ENCODE measurements at places on chromosomes 6 and 20. TPM values are rescaled to one million over a fixed set of nuclear protein-coding genes. Genes with fewer than 3 reads are reported as not detected.
A peak's percentile ranks its signal among the peaks of the same experiment; 100 is the strongest.

Gene MAP3K7
- total RNA-seq: 31.8 TPM

Gene ENPP1
- 0.58 TPM for total RNA-seq

Gene ARMH2
- 0.30 TPM for total RNA-seq

Gene SLC13A3
- total RNA-seq: not detected

Gene GRM4
- total RNA-seq: not detected

Gene EYS
- total RNA-seq: not detected

Gene SLC52A3
- total RNA-seq: not detected

Gene SLC22A3
- total RNA-seq: not detected

Gene PHACTR2
- total RNA-seq: 53.8 TPM

Gene CD40
- 2.7 TPM for total RNA-seq

Gene DLK2
- total RNA-seq: 1.6 TPM

Gene MYCT1
- total RNA-seq: not detected

Gene ANKRD66
- not detected for total RNA-seq

Gene FOXS1
- not detected for total RNA-seq

DNA sequence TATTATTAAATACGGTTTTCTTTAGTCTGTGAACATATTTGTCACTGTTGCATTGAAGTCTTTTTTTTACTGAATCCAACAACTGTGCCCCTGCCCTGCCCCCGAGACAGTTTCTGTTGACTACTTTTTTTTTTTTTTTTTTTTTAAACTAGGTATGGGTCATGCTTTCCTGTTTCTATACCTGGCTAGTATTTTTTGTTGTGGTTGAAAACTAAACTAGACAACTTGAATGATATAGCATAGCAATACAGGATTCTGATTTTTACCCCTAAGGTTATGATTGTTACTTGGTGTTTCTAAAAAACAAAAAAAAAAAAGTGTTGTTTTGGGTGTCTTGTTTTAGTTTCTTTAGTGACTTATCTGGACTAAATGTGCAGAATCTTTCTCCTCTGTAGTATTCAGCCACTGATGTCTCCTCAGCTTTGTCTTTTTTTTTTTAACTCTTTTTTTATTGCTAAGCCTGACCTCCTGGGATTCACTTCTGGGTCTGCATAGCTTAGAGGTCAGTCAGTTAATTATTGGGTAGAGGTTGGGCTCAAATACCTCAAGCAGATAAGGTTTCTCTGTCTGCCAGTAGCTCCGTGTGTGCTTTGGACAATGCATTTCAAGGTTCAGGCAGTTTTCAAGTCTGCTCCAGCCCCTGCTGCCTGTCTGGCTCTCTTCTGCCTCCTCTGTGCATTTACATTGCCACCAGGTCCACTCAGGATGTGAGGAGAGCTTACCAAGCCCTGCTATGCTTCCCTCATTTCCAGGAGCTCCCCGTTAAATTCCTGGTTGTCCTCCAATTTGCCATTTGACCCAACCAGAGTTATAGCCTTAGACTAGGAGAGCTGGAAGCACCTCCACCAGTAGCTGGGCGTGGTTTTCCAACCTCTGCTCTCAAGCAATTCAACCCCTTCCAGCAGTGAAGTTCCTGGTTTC is 91.4 kb downstream of the SYNDIG1 start:
- no peak overlapping the region for H3K4me3 ChIP-seq
- no peaks in the 10 kb centered on the region for H3K4me1 ChIP-seq
- H3K27ac ChIP-seq: no peak overlapping the region
- no peaks in the 10 kb centered on the region for H3K27me3 ChIP-seq
- no peak for DNase-seq
- H3K36me3 ChIP-seq: no peaks in the 10 kb centered on the region

DNA sequence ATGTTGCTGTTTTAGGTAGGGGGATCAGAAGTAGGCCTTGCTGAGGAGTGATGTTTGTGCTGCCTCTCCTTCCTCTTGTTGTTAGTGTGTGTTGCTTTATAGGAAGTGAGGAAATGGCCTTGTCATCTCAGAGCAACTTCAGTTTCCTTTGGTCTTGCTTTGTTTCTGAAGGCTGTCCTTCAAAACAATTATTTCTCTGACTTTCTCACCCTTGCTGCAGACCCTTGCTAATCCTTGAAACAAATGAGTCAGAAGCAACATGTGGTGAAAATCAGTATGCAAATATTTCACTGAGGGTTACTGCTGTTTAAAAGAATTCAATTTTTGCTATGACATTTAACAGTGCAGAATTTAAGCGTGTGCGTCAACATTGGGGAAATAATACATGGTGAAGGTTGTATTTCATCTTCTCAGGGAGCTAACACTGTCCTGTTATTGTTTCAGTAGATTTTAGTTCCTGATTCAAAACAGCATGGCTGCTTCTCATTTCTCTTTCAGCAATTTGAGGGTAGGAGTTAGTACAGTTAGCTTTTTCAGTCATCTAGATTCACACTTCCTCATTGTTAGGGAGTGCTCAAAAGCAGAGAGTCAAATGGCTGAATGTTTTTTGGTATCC is 13.8 kb downstream of the RNF144B start:
- peak overlapping the region; percentile 9 for H3K27ac ChIP-seq
- no peaks in the 10 kb centered on the region for H3K36me3 ChIP-seq

DNA sequence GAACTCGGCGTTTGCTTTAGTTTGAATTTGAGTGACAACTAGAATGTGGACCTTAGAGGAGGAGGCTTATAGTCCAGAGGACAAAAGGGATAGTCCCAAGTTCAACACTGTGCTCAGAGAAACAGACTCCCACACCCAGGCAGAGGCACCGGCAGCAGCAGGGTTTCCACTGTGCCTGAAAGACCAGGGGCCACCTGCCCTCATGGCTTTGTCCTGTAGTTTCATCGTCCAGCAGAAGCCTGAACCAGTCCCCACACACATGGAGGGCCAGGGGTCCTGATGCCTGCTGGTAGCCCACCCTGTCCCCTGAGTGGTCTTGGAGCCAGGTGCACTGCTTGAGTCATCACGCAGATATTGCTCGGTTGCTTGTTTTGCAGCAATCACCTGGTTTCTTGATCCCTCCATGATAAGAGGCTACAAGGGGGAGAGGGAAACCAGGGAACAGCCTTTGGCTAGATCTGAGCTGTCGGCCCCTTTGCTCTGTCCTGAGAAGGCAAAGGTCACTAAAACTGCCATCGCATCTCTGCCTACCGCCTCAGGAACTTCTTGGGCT is 7.2 kb upstream of the ACSS1 start:
- H3K27ac ChIP-seq: no peak overlapping the region
- peaks cover 7% of the 10 kb centered on the region for H3K4me1 ChIP-seq
- no peak overlapping the region for H3K4me3 ChIP-seq
- peaks cover 52% of the 10 kb centered on the region for H3K27me3 ChIP-seq

DNA sequence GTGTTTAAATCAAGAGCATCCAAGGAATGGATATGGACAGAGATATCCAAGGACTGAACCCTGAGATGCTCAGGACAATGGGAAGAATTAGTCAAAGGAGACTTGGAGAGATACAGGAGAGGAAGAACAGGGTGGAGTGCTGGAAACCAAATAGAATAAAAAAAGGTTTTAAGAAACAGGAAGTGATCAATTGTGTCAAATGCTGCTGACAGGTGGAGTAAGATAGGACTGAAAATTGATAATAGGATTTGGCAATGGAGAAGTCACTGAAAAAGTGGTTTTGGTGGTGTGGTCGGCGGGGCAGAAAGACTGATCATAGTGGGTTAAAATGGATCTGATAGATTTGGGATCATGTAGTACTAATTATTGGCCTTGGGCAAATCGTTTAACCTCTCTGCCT is 37.9 kb upstream of the PNRC1 start:
- peaks cover 3% of the 10 kb centered on the region for H3K36me3 ChIP-seq
- H3K27ac ChIP-seq: no peak overlapping the region
- no peak overlapping the region for H3K4me3 ChIP-seq

GRCh38 chr20:36167902-36168503 is 13.5 kb downstream of the EPB41L1 start:
- no peaks in the 10 kb centered on the region for H3K36me3 ChIP-seq
- no peak overlapping the region for H3K4me3 ChIP-seq
- H3K27ac ChIP-seq: no peak overlapping the region
- peaks cover 5% of the 10 kb centered on the region for H3K27me3 ChIP-seq

DNA sequence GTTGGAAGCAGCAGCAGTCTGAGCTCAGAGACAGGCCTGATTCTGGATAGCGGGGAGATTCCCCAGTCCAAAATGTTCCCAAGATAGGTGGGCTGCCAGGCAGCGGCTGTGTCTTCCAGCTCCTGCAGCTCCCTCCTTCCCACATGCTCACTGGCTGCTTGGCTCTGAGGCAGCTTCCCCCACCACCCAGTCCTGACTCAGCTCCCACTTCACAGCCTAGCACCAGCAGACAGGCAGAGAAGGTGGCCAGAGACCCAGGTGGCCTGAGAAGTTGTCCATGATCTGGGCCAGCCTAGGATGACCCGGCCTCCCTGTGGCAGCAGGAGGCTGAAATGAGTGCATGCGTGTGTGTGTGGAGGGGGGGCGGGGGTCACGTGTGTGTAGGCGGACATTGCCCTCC is 94.9 kb downstream of the MDGA1 start:
- no peak overlapping the region for H3K27ac ChIP-seq
- H3K27me3 ChIP-seq: peaks cover 21% of the 10 kb centered on the region
- H3K36me3 ChIP-seq: no peaks in the 10 kb centered on the region
- DNase-seq: no peak
- H3K4me3 ChIP-seq: no peak overlapping the region
- H3K4me1 ChIP-seq: no peaks in the 10 kb centered on the region

DNA sequence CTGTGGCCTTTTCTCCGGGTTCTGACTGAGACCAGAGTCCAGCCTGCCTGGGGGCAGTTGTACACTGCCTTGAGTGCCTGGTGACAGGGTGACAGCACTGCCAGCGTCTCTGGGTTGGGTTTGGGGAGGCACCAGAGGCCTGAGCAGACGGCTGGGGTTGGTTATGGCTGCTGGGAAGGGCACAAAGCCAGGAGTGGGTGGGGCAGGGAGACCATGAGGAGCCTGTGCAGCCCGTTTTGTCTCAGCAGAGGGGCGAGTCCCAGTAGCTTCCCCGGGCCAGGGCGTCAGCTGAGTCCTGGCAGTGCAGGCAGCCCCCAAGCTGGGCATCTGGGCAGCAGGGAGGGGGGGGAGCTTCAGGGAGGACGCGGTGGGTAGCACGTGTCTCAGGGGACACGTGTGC is 15.3 kb upstream of the SULF2 start:
- H3K36me3 ChIP-seq: no peaks in the 10 kb centered on the region
- H3K4me3 ChIP-seq: no peak overlapping the region
- H3K4me1 ChIP-seq: no peaks in the 10 kb centered on the region

DNA sequence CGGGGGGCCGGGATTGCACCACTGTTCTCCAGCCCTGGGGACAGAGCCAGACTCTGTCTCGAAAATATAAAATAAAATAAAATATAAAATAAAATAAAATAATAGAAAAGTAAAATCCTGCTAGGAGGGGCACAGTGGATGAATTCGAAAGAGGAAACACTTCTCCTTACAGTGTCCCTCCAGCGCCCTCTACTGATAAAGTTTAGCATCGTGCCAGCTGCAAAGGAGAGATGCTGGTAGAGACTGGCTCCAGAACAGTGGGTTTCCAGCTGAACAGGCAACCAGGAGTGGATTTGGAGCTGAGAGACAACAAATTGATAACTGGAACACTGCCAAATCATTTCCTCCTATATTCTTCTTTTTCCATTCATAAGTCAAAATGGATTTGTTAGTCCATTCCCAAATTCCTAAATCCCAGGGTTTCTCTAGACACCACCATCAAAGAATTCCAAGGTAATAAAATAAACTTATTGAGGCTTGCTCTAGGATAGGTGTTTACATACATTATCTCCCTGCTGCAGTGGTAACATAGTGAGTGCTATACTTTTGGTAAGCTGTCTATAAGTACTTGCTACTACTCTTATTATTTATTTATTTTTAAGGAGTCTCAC is 31.7 kb upstream of the TBPL1 start:
- H3K27ac ChIP-seq: no peak overlapping the region
- H3K27me3 ChIP-seq: peaks cover 22% of the 10 kb centered on the region
- H3K4me3 ChIP-seq: no peak overlapping the region
- DNase-seq: peak; percentile 92
- no peaks in the 10 kb centered on the region for H3K36me3 ChIP-seq
- peaks cover 3% of the 10 kb centered on the region for H3K4me1 ChIP-seq

- no peak overlapping the region for H3K27ac ChIP-seq
- no peaks in the 10 kb centered on the region for H3K36me3 ChIP-seq
- no peak overlapping the region for H3K4me3 ChIP-seq
- no peaks in the 10 kb centered on the region for H3K27me3 ChIP-seq
These were observed 177.6 kb downstream of the THBS2 start for GRCh38 chr6:169075915-169076654.

- no peak overlapping the region for H3K27ac ChIP-seq
- H3K4me3 ChIP-seq: no peak overlapping the region
- H3K36me3 ChIP-seq: no peaks in the 10 kb centered on the region
- DNase-seq: no peak
- H3K4me1 ChIP-seq: peaks cover 32% of the 10 kb centered on the region
These were observed 141.7 kb downstream of the CD164 start for GRCh38 chr6:109240370-109241084.

DNA sequence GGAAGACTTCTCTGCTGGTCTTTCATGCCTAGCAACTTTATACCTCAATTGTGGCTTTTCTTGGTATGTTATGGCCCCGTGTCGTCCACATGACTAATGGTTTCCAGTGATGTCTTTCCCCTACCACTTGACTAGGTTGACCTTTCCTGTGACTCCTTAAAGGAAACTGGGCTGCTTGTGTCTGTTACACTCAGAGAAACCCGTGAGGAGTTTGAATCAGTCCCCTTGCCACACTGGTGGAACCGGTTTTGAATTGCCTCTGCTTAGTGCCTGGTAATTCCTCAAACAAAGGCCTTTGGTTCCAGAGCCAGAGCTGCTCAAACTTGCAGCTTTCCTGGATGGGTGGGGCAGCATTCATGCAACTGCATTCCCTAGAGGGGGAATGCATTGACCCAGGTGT is 21.9 kb downstream of the ECT2L start:
- H3K4me3 ChIP-seq: peak overlapping the region; percentile 45
- H3K36me3 ChIP-seq: no peaks in the 10 kb centered on the region
- H3K27me3 ChIP-seq: peaks cover 2% of the 10 kb centered on the region
- H3K27ac ChIP-seq: peak overlapping the region; percentile 79
- peaks cover 29% of the 10 kb centered on the region for H3K4me1 ChIP-seq

- DNase-seq: no peak
- no peaks in the 10 kb centered on the region for H3K36me3 ChIP-seq
- no peak overlapping the region for H3K27ac ChIP-seq
- peaks cover 37% of the 10 kb centered on the region for H3K4me1 ChIP-seq
- no peak overlapping the region for H3K4me3 ChIP-seq
These were observed 86.7 kb downstream of the GMDS start for GRCh38 chr6:2158596-2159271.

GRCh38 chr6:12548526-12548925 is 168.0 kb upstream of the PHACTR1 start:
- no peaks in the 10 kb centered on the region for H3K27me3 ChIP-seq
- H3K4me1 ChIP-seq: no peaks in the 10 kb centered on the region
- H3K27ac ChIP-seq: no peak overlapping the region
- no peak for DNase-seq
- no peak overlapping the region for H3K4me3 ChIP-seq

DNA sequence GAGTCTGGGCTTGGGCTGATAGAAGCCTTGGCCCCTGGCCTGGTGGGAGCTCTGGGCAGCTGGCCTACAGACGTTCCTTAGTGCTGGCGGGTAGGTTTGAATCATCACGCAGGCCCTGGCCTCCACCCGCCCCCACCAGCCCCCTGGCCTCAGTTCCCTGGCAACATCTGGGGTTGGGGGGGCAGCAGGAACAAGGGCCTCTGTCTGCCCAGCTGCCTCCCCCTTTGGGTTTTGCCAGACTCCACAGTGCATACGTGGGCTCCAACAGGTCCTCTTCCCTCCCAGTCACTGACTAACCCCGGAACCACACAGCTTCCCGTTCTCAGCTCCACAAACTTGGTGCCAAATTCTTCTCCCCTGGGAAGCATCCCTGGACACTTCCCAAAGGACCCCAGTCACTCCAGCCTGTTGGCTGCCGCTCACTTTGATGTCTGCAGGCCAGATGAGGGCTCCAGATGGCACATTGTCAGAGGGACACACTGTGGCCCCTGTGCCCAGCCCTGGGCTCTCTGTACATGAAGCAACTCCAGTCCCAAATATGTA is 957 bp upstream of the VEGFA start:
- peak overlapping the region; percentile 80 for H3K27ac ChIP-seq
- H3K4me3 ChIP-seq: peak overlapping the region; percentile 92
- H3K4me1 ChIP-seq: peaks cover 18% of the 10 kb centered on the region
- H3K36me3 ChIP-seq: peaks cover 12% of the 10 kb centered on the region
- no peak for DNase-seq
